ENCODE measurements at places on chromosomes 2 and 18. TPM values are rescaled to one million over a fixed set of nuclear protein-coding genes. Genes with fewer than 3 reads are reported as not detected.

Gene CRYBA2
- polyA plus RNA-seq: not detected

Gene PRKAG3
- not detected for polyA plus RNA-seq

GRCh38 chr2:37855283-37856041 is 69.6 kb upstream of the RMDN2 start:
- no peak for DNase-seq

Gene MAL
- not detected for polyA plus RNA-seq

DNA sequence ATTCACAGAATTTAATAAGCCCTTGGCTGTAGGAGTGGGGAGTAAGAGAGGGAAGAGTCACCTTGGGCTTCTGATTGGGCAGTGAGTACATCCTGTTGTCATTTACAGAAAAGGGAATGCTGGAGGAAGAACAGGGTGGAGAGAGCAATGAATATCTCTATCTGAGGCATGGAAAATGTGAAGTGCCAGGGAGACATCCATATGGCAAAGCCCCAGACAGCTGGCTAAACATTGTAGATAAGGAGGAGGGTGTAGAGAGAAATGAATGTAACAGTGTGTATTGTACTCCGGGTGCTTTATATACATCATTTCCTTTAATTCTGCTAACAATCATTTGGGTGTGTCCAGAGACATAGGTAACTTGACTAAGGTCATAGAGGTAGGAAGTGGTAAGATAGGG is 103.5 kb downstream of the UPP2 start:
- no peak for DNase-seq

- DNase-seq: no peak
Measured at GRCh38 chr2:170255971-170256370, 78.0 kb downstream of the MYO3B start.

- no peak for DNase-seq
Measured at GRCh38 chr2:158818511-158818910, 23.4 kb downstream of the DAPL1 start.

Gene GKN2
- 3.3 TPM for polyA plus RNA-seq

GRCh38 chr2:68031542-68032160 is 31.2 kb downstream of the C1D start:
- DNase-seq: peak; percentile 57

GRCh38 chr2:74168739-74169138 is 9.9 kb downstream of the MOB1A start:
- no peak for DNase-seq

GRCh38 chr2:98149333-98149697 is 62.3 kb downstream of the VWA3B start:
- DNase-seq: no peak

- DNase-seq: no peak
Measured at GRCh38 chr2:95234816-95235215, 27.5 kb downstream of the ZNF892 start.

- DNase-seq: no peak
Measured at GRCh38 chr18:50039746-50040145, 155.2 kb downstream of the MYO5B start.

GRCh38 chr2:163417596-163418337 is 318.0 kb downstream of the FIGN start:
- no peak for DNase-seq

Gene DSG4
- polyA plus RNA-seq: not detected

DNA sequence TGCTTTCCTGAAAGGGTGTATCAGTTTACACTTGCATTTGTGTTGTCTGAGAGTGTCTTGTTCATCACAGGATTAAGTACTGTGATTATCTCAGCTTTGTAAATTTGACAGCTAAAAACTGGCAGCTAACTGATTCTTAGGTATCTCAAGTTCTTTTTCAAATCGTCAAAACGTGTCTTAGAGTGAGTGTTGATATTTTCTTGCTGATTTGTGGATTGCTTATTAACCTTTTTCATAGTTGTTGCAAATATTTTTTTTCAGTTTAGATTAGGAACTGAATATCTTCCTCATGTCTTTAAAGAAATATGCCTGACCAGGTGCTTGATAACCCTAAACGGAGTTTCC is 41.9 kb downstream of the LRRFIP1 start:
- no peak for DNase-seq

Gene STK25
- polyA plus RNA-seq: 101 TPM

Gene CIB4
- polyA plus RNA-seq: 0.30 TPM

GRCh38 chr2:187569042-187569441 is 14.8 kb upstream of the TFPI start:
- no peak for DNase-seq

Gene LMAN1
- polyA plus RNA-seq: 53.7 TPM

DNA sequence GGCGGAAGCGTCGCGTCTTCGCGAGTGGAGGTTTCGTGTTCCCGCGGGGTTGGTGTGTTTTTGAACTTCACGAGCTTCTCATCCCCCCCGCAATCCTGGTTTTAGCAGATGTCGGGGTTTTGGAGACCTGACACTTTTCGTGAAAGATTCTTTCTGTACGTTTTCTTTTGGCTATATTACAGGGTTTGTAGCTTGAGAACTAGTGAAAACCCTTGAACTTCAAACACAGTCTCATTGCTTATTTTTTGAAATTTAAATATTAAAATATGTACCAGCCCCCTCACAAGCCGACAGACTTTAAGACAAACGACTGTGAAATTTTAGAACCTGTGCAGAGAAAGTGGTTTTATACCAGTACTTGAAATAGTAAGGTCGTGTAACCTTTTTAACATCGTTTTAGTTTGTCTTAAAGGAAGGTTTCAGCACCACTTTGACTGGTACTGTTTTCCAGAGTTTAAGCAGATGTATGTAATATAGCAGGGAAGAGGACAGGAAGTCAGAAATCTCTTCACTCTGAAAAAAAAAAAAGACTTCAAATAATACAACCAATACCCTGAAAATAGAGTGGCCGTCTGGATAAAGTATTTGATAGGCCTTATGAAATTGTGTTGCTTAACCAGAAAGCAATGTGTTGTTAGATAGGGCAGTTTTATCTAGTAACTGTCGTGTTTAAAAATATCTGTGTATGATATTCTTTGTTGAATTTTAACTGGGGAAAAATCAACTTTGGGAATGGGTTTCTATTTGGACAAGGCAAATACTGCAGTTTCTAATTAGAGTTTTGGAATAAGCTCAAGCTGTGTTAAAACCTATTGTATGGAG is 1.4 kb downstream of the SPATS2L start:
- no peak for DNase-seq

DNA sequence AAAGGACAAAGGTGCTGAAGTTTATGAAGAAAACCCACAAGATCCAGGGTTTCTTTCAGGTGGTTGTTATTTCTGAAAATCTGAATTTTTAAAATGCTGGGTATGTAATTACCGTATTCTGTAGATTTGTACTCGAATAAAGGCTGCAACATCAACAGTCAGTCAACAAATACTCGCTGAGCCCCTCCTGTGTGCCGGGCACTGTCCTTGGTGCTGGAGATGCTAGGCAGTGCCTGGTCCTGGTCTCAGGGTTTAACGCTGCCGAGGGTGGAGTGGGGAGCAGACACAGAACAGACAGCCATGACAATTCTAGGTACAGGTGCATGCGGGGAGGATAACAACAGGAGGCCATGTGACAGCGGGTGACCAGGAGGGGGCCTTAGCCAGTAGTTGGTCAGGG is 27.2 kb upstream of the PDIA6 start:
- no peak for DNase-seq

GRCh38 chr18:79554945-79555645 is 124.5 kb upstream of the CTDP1 start:
- no peak for DNase-seq

- DNase-seq: peak; percentile 86
Measured at GRCh38 chr18:58221060-58221725, 177.2 kb downstream of the NEDD4L start.

Gene GYPC
- not detected for polyA plus RNA-seq
